Neural progenitor cell (in vitro differentiated cells): ENCODE measurements at places on chromosomes 2 and 18. TPM values are rescaled to one million over a fixed set of nuclear protein-coding genes. Genes with fewer than 3 reads are reported as not detected.
A peak's percentile ranks its signal among the peaks of the same experiment; 100 is the strongest.

GRCh38 chr2:12624905-12625598, 91.7 kb upstream of the TRIB2 start:
- H3K27me3 ChIP-seq: no peaks in the 10 kb centered on the region
- peak overlapping the region; percentile 42 for H3K27ac ChIP-seq
- no peak overlapping the region for H3K4me3 ChIP-seq
- no peaks in the 10 kb centered on the region for H3K36me3 ChIP-seq
- peak; percentile 67 for DNase-seq

DNA sequence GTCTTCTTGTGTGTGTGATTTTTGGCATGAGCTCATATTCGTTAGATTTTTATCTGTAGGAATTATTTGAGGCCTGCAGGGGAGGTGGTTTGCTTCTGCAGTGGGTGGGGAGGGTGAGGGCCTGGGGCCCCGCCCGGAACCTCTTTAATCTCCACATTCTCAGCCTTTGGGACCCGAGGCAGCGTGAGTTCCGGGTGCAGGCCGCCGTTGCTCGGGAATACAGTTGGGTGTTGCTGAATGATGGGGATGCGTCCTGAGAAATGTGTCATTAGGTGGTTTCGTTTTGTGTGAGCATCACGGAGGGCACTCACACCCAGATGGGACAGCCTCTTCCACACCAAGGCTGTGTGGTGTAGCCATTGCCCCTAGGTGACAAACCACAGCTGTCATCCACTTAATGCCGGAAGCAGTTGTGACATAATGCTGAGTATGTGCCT, 13.7 kb upstream of the GAL3ST2 start:
- peaks cover 3% of the 10 kb centered on the region for H3K36me3 ChIP-seq
- H3K27me3 ChIP-seq: no peaks in the 10 kb centered on the region
- no peak for DNase-seq
- no peak overlapping the region for H3K4me3 ChIP-seq

DNA sequence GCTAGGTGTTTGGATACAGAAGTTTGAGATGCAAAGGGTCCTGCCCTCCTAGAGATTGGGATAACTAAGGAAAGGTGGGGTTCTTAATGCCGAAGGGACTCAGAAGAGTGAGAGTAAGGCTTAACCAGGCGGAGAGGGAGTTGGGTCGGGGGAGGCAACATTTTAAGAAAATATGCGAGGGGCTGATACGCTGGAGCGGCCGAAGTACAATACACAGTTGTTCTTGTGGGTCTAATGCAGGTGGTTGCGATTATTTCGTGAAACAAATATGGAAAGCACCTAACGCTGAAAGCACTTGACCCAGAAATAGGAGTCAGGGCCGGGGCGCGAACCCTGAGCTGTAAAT, 344 bp upstream of the MRPL33 start:
- H3K27me3 ChIP-seq: no peaks in the 10 kb centered on the region
- no peak overlapping the region for H3K27ac ChIP-seq
- H3K4me3 ChIP-seq: peak overlapping the region; percentile 94
- H3K36me3 ChIP-seq: no peaks in the 10 kb centered on the region
- H3K4me1 ChIP-seq: peaks cover 13% of the 10 kb centered on the region
- no peak for DNase-seq

The EIF5B gene
- total RNA-seq: 13.4 and 26.8 TPM in 2 replicates

DNA sequence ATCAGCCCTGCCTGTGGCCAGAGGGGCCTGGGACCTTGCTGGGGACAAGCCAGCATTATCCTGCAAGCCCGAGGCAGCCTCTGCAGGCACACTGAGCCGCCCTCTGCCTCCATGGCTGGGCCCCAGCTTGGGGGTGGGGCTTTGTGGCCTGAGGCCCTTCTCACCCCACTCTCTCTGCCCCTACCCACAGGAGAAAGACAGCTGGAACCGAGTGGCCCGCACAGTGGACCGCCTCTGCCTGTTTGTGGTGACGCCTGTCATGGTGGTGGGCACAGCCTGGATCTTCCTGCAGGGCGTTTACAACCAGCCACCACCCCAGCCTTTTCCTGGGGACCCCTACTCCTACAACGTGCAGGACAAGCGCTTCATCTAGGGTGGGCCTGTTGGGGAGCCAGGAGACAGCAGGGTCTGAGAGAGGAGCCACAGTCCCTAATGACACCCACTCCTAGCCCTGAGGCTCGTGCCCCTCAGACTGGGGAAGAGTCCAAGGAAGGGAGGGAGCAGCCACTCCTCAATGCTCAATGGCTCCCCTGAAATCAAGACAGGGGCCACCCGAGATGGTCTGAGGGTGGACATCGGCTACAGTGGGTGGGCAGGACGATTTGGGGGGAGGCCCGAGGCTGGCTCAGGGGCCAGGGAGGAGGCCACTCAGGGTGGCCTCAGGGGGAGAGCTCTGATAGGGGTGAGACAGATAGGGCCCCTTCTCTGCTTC, 4.4 kb upstream of the CHRNG start:
- no peak overlapping the region for H3K27ac ChIP-seq
- no peak for DNase-seq
- H3K27me3 ChIP-seq: no peaks in the 10 kb centered on the region
- peaks cover 16% of the 10 kb centered on the region for H3K4me1 ChIP-seq
- H3K36me3 ChIP-seq: no peaks in the 10 kb centered on the region

The PDCD1 gene
- not detected in 2 replicates for total RNA-seq

The MPP4 gene
- not detected in 2 replicates for total RNA-seq

The PRKAG3 gene
- not detected in 2 replicates for total RNA-seq
